Stimulated activated CD4-positive, alpha-beta T cell treated with anti-CD3 and anti-CD28 coated beads, Interleukin-12 subunit alpha, Interleukin-12 subunit beta, amount 100 ng/mL, for 24 hours (primary cell): ENCODE measurements at places on chromosomes 12 and 14.

GRCh38 chr12:40327535-40327934 lies 102.7 kb downstream of the LRRK2 start:
- no peak for DNase-seq

DNA sequence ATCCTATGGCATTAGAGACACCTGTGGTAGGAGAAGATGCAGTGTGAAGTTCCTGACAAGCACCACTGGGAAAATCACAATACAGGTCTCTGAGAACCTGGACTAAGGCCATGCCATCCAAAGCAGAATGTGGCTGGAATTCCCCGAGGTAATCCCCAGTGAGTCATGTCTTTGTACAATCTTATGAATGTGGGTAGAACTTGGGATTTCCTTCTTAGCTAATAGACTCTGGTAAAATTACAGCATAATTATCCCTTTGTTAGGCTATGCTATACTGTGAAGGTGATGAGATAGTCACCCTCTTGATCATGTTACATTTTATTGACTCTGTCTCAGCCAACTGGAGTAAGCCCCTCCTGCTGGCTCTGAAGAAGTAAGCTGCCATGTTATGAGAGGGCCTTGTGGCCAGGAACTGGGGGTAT lies 224.3 kb upstream of the DCN start:
- DNase-seq: no peak

DNA sequence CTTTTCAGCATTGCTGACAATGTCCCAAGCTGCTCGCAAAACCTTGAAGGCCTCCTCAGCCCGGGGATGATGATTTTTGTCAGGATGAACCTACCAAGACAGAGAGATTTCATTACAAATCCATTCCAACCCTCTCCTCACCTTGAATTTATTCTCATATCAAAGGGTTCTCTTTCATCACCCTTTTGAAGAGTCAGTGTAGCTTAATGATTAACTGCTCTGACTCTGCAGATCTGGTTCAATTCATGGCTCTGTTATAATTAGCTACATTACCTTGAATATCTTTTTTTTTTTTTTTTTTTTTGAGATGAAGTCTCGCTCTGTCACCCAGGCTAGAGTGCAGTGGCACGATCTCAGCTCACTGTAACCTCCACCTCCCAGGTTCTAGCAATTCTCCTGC lies 5.6 kb downstream of the ORMDL2 start:
- DNase-seq: no peak

- no peak for DNase-seq
Observed at GRCh38 chr12:117342682-117343081, 18.7 kb downstream of the NOS1 start.

DNA sequence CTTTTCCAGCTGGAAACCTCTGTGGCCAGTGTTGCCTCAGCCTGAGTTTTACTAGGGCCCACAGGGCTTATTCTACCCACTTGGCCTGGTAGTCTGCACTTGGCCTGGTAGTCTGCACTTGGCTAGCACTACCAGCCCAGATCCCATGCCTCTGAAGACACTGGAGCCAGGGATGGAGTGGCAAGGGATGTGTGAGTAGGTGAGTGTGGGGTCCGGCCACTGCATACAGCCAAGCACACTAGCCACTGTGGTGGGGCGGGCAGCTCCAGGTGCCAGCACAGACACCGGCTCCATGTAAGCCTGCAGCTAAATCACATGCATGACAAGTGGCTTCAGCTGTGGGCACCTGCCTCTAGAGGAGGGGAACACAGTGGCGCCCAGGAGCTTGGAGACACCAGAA lies 63.4 kb upstream of the NAV3 start:
- no peak for DNase-seq

DNA sequence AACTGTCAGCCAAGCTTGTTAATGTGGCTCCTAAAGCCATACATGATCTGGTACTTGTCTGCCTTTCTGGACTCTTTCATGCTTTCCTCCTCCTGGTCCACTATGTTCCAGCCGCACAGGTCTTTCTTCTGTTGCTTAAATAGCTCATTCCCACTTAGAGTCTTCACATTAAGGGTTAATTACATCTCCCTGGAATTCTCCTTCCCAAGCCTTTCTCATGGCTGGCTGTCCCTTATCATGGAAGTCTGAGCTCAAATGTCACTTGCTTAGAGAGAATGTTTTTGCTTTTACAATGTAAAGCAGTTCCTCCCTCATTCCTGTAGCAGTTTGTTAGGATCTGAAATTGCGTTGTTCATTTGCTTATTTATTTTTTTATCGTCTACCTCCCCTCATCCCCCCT lies 199.6 kb downstream of the TRHDE start:
- no peak for DNase-seq

GRCh38 chr12:117042171-117042842 lies 56.9 kb downstream of the TESC start:
- no peak for DNase-seq

GRCh38 chr14:88660056-88660455 lies 97.2 kb downstream of the ZC3H14 start:
- DNase-seq: no peak

DNA sequence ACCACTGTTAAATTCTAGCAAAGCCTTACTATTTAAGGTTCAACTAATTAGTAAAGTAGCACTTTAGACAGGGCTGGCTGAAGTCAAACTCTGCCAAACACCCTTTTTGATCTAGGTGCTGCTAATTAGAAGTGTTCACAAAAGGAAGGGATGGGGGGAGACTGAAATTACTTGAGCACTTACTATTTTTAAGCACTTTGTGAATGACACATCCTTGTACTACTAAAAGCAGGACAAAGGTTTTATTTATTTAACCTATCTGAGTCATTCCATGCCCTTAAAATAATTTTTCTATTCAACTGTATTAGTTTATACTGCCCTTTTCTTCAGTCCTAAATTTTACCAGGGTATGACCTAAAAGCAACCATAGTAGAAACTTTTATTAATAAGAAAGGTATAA lies 20.1 kb downstream of the MBIP start:
- DNase-seq: no peak

DNA sequence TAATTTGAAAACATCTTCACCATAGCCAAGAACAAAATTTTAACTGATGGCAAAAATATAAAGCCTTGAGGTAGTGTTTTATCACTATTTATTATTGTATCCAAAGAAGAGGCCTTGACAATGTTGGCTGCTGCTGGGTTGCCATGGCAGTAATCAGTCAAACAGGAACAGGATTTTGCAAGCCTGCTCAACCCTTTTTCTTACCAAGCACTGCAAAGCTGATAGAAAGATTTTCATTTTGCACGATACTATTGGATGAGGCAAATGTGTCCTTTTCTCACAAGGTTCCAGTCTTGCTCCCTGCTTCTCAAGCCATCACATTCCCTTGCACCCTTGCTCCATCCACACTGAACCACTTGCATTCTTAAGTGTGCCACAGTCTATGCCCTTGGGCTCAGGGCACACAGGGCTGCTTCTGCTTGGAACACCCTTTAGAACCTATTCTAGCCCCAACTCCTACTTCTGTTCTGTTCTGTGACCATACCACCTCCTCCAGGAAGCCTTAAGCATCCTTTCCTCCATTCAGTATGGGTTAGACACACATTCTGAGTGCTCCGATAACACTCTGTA lies 76.5 kb upstream of the AMIGO2 start:
- no peak for DNase-seq

DNA sequence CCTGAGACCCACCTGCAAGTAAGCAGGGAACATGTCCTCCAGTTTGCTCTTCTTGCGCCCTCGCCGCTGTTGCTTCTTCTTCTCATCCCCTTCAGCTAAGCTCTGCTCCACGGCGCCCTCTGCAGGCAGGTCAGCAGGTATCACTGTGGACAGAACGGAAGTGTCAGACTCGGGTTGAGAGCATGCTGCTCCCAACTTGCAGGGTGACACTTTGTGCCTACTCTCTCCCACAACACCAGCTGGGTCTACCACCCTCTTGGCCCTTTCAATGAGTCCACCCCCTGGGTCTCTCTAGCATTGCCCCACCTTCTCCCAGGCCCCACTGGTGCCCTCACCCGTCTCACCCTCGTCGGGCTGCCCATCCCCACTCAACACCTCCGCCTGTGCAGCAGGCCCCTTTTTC lies 16.7 kb downstream of the KMT2D start:
- peak; percentile 43 for DNase-seq

DNA sequence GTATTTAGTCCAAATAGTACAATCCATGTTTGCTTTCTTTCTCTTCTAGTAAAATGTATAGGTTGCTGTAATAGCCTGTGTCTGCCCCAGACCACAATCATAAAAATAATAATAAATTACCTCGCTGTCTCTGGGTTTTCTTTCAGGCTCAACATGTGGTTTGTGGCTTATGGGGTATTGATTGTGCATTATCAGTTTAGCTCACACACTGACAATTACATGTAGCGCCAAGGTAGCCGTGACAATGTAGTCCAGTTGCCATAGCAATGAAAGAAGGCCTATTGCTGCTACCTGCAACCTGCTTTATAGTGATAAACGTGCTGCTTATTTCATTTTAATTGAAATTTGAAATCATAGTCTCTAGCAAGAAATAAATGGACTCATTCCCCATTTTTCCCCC lies 1009.8 kb downstream of the NRXN3 start:
- DNase-seq: no peak

- DNase-seq: no peak
Observed at GRCh38 chr14:95875831-95876760, 536 bp upstream of the TUNAR start.

GRCh38 chr12:39161465-39162085 lies 256.2 kb upstream of the CPNE8 start:
- no peak for DNase-seq

GRCh38 chr12:25438638-25439037 lies 114.4 kb downstream of the LMNTD1 start:
- DNase-seq: no peak

GRCh38 chr14:32587461-32587860 lies 258.4 kb downstream of the AKAP6 start:
- no peak for DNase-seq

DNA sequence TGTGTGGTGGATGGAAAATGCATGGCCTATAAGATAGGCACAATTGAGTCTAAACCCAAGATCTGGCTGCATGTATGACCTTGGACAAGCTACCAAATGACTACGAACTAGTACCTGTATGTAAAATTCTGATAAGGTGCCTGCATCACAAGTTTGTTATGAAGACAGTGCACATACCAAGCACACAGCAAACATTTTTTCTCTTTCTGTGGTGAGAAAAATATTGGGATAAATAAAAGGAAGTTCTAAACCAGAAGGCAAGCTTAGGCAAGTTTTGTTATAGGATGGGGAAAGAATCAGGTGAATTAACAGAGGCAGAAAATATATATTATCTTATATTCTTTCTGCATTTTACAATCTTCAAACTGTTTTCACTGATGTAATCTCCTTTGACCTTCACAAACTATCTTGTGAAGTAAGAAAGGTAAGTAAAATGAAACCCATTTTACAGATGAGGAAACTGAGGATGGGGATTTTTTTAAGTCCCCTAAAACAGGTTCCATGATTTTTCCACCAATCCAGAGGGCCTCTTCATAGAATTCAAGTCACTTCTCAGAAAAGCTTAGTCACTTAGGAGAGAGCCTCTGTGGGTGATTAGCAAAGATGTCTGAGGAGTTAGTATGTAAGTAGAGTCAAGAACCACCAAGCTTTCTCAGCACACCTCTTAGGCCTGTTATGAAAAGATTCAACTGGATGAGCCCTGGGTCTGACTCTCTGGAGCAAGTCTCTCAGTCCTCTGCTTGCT lies 132.0 kb upstream of the RAP1B start:
- no peak for DNase-seq

GRCh38 chr12:113069149-113069548 lies 12.6 kb downstream of the DTX1 start:
- no peak for DNase-seq

DNA sequence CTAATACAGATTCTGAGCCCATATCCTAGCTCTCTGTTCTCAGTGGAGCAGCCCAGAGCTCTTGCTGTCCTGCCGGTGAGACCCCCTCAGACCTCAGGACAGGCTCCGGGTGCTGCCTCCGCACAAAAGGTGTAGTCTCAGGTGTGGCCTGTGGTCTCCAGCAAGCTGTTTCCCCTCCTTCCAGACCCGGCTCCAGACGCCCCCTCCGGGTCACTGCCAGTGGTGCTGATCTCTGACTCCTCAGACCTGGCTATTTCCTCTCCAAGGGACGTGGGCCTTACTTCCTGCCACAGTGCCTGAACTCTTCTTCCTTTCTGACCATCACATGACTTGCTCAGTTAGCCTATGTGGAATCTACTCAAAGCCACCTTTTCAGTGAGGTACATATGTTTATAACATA lies 337.5 kb downstream of the GLT1D1 start:
- no peak for DNase-seq

- DNase-seq: no peak
Observed at GRCh38 chr14:77102154-77102553, 4.1 kb downstream of the CIPC start.

- no peak for DNase-seq
Observed at GRCh38 chr12:14681625-14682024, 14.8 kb downstream of the GUCY2C start.

- no peak for DNase-seq
Observed at GRCh38 chr14:95484296-95484695, 32.2 kb downstream of the SYNE3 start.

DNA sequence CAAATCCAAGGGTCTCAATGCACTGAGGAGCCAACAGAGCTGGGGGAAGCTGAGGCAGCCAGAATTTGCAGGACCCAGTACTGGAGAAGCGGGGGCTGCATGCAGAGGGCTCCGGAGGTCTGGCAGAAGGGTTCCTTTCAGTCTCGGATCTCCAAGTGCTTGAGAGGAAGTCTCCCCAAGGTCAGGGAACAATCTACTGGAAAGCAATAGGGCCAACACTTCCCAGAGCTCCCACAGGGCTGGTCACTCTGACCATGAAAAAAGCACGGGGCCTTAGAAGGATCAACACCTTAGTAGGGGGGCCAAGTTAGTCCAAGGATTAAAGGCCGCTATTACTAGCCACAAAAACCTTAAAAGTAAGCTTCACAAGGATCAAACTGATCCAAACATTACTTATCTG lies 31.7 kb downstream of the SPPL3 start:
- no peak for DNase-seq

GRCh38 chr14:99035268-99035667 lies 236.7 kb downstream of the BCL11B start:
- no peak for DNase-seq

DNA sequence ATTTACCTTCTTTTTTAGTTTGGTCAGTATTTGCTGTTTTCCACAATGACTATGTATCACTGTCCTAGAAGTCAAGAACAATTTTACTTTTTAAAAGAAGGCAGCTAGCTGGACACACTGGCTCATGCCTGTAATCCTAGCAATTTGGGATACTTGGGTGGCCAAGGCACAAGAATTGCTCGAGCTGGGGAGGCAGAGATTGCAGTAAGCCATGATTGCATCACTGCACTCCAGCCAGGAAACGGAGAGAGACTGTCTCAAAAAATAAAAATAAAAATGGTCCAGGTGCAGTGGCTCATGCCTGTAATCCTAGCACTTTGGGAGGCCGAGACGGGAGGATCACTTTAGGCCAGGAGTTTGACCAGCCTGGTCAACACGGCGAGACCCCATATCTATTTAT lies 28.3 kb downstream of the MDM1 start:
- no peak for DNase-seq

GRCh38 chr14:67071506-67071905 lies 117.7 kb upstream of the GARIN2 start:
- no peak for DNase-seq
